HS-5 (cell line): ENCODE measurements at places on chromosomes 16 and 17.

DNA sequence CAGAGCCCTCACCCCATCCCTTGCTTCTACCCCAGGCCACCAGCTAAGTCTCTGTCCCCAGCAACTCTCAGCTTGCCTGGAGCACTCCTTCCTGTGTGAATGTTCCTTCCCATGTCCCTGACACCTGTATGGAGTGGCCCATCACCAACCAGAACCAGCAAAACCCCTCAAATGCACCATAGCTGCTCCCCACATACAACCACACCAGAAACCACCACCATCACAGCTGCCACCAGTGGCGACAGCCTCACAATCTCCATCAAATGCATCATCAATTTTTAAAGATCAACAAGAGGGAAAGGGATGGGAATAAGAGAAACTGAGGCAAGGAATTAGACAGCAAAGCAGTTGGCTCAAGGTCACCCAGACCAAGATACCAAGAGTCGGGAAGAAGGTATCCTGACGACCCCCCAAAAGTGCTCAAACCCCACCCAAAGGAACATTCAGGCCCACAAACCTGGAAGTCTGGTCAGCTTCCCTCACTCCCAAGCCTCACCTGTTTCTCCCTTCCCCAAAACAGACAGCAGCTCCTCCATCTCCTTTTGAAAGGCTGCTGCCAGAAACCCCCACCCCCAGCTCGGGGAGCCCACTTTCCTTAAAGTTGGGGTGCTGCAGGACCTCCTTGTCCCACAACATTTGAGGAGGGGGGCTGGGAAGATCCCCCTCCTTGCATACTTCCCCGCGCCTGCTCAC lies 1.8 kb downstream of the SRCIN1 start:
- no peak for DNase-seq

DNA sequence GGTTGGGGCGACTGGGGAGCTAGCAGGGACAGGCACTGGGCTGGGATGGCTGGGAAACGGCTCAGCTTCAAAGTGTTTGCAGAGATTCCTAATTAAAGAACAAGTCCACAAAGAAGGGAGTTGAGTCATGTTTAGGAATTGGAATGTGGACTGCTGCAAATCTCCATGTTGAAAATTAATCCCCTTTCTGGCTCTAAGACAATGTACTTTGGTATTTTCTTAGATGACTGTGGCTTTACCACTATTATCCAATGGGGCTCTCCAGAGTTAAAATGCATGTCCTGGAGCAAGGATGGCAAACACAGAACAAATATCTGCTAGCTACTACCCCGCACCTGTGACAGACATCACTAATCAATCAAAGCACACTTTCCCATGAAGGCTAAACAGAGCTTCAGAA lies 22.2 kb upstream of the WSCD1 start:
- no peak for DNase-seq

DNA sequence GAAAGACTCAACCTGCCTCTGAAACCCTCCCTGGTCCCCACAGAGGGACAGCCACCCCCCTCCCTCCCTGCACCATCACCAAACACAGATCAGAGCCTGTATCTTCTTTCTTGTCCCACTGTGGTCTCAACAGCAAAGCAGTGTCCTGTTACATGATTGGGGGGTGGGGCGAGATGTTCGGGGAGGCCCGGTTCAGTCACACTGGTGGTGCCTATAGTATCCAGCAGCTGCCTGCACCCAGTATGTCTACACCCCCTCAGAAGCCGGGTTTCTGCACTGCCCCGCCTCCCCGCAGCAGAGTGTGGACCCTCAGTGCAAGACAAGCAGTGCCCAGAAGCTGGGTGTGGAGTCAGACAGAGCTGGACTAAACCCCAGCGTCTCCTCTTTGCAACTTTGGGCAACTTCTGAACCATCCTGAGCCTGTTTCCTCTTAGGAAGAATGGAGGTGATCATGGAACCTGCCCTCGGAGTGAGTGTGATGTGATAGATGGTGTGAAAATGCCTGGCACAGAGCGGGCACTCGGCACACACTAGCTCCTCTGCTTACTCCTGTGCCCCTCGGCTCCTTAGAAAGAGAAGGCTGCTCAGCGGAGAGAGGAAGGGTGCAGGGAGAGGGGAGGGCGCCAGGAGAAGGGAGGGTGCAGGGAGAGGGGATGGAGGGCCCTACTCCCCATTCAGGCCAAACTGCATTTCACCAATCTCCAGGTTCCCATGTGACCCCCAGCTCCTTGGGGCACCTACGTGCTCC lies 84.0 kb upstream of the TNRC6C start:
- DNase-seq: no peak

DNA sequence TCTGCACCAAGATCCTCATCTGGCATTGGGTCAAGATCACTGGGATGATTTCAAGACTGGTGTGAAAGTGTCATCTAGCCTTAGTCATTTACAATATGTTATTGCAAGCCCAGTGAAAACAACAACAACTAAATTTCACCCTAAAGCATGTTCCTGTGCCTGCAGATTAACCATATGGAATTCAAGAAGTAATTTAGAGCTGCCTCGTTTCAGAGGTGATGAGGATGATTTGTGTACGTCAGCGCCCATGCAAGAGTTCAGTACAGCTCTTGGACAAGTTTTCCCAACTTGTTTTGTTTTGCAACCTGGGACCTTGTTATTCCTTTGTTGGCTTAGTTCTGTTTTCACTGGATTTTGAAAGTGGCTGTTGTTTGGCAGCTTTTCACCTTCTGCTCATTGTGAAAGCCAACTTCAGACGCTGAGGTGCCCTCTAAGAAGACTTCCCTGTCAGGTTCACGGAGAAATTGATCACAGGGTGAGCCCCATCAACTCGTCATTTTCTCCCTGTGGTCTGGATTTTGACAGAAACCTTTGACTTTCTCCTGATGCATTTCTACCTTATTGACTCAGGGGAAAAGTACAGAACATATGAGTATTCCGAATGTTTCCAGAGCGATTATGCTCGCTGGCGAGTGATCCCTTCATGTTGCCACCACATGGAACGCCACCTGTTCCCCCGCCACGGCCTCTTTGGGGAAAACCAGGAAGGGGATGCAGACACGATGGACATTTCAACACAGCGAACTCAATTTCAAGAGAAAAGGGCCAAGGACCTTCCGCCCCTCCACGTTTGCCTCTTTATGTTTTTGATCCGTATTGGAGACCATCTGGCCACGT lies 85.6 kb downstream of the FOXL1 start:
- no peak for DNase-seq

DNA sequence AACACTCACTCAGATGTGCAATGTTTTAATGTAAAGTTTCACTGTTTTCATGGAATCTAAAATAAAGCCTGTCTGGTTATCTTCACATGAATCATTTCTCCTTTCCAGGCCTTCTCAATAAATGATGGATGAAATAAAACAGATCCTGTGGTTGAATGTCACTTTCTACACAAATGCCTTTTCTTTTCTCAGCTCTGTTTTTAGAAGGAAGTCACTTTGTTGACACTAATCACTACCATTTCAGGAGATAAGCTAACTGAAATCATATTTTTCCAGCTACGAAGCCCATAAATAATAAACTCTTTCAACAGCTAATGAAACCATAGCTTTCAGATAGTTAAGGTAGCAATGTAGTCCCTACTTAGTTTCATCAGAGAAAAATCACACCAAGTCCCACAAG lies 17.9 kb downstream of the NME2 start:
- DNase-seq: no peak
